ENCODE measurements at places on chromosomes 5 and 9.
A peak's percentile ranks its signal among the peaks of the same experiment; 100 is the strongest.

DNA sequence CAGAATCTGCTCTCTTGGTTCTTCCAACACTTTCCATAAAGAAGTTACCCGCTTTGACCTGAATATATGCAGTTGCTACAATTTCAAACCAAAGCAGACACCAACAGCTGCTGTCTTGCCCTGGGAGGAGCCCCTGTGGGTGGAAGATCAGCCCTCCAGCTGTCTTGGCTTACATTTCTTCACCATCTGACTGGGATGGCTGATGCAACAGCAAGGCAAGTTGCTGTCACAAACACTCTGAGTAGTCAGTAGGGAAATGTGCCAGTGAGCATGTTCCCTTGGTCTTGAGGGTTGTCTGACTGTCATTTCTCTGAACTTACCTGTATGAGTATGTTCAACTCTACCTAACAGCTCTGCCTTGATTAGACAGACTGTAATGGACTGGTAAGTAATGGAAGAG lies 152.9 kb downstream of the SGCD start:
- DNase-seq: no peak

DNA sequence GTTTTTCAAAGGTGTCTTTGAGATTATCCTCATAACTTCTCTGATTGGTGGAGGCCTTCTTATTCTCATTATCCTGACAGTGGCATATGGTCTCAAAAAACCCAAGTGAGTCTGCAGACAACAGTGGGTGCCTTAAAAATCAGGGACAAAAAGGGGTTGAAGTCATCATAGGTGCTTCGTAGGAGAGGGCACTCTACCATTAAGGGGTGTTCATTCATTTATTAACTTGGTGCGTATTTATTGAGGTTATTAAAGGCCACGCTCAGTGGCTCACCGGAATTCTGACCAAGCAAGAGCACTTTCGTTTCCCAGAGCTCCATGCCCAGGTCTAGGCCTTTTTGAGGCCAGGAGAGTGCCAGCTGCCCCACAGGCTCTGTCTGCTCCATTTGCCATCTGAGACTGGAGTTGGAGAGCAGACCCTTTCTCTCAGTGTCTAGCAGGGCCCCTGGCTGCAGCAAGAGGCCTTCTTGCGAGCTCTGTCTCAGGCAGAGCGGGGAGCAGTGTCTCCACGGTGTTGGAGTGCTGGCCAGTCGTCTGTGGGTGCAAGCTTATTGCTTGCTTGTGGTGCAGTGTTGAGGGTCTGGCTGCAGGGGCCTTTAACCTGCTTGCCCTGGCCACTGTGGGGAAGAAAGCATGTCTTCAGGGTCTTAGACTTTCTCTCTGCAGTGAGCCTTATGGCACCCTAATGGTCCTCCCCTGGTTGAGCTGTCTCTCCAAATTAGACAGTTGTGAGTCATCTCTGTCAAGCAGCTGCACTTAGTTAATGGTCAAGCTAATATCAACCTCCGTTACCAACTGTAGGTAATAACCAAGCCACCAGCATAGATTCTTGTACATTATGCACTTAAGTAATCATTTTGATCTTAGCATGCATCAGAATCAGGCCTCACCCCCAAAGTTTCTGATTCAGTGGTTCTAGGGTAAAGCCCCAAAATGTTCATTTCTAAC lies 62.6 kb downstream of the IL31RA start:
- no peak for DNase-seq

GRCh38 chr5:73438645-73439470 lies 9.7 kb downstream of the FOXD1 start:
- DNase-seq: no peak

DNA sequence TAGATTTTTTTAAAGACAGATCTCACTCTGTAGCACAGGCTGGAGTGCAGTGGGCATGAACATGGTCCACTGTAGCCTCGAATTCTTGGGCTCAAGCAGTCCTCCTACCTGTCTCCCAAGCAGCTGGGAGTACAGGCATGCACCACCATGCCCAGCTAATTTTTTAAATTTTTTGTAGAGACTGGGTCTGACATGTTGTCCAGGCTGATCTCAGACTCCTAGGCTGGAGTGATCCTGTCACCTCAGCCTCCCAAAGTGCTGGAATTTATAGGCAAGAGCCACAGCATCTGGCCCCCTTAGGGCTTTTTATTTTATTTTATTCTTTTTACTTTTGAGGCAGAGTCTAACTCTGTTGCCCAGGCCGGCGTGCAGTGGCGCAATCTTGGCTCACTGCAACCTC lies 56.4 kb downstream of the NSD1 start:
- no peak for DNase-seq

DNA sequence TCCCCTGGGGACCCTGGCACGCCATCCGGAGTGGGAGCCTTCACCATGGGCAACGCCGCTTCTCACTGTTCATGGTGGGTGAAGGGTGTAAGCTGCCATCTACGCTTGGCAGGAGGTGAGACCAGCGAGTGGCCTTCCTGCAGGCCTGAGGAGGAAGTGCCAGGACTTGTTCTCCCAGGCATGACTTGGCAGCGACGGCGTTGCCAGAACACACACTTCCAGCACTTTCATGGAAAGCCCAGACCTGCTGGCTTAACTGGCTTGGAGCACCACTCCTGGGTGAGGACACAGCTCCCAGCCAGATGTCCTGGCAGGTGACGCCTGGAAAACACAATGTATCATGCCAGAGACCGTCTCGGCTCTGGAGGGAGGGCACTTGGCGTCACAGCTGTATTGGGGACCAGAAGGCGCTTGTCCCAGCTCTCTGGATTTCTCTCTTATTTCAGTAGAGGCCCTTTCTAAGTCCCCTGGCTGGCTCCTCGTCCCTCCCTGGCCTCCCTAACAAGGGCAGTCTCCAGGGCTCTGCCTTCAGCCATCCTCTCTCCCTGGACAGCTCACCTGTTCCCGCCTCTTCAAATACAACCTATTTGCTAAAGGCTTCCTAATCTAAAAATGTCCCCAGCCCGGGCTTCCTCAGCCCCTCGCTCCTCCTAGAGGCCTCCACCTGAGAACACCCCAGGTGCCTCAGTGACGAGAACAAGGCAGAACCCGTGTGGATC lies 188.3 kb downstream of the OLFM1 start:
- no peak for DNase-seq

GRCh38 chr9:90044263-90044662 lies 439.5 kb downstream of the GADD45G start:
- no peak for DNase-seq

DNA sequence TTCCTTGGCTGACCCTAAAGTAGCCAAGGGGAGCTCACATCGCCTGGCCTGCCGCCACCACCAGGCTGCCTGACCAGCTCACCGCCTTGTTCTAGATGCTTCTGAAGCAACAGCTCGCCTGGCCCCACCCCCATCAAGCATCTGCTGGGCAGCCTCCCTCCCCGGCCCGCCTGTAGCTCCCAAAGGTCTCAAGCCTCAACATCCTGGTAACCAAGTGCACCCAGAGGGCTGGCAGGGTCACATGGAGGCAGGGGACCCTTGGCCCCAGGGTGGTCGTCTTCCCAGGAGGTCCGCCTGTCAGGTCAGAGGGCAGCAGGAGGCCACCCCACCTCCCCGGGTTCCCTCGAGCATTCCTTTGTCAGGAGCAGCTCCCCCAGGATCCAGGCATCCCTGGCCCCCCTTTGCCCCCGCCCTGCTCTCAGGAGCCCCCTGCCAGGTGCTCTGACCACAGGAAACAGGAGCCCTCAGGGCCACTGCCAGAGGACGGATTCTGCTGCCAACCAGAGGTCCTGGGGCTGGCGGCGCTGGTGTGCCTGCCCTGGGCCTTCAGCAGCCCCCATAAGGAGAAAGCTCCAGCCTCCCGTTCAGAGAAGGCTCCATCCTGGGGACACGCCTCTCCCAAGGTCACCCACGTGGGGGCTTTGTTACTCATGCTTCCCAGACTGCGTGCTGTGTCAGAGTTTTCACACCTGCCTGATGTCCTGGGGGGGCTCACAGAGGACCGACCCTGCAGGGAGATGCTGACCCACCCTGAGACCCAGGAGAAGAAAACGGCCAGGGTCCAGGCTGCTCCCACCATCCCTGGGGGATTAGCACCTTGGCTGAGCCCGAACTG lies 3.5 kb upstream of the LRRC14B start:
- DNase-seq: no peak

DNA sequence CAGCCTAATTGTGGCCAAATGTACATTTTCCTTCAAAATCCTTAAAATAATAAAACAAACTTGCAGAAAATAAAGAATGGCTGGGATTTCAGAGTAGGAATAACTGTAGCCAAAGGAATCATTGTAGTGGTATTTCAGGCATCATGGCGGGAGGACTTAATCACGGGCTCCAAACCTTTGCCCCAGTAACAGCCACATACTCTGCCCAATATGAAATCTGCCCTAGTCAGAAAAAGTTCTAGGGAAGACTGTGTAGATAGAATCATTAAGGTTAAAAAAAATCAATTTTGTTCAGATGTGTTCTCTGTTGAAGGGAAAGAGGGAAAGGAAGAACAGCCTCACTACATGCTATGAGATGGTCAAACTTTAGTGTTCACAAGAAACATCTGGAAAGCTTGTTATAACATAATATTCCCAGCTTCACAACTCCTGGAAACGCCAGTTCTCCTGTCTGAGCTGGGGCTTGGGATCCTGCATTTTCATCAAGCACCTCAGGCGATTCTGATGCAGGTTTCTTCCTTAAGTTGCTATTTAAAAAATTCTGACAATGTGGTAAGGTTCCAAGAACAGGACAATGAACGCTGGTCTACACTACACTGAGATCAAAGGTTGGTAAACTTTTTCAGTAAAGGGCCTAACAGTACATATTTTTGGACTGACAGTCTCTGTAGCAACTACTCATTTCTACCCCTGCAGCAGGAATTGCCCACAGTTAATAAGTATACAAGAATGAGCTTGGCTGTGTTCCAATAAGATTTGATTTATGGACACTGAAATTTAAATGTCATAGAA lies 87.9 kb downstream of the CEMIP2 start:
- DNase-seq: no peak

- DNase-seq: no peak
Observed at GRCh38 chr9:128114326-128115186, 13.0 kb downstream of the PTGES2 start.

GRCh38 chr5:88660264-88660946 lies 222.6 kb downstream of the MEF2C start:
- no peak for DNase-seq

- DNase-seq: peak; percentile 39
Observed at GRCh38 chr9:92668746-92669526, 995 bp downstream of the IPPK start.

DNA sequence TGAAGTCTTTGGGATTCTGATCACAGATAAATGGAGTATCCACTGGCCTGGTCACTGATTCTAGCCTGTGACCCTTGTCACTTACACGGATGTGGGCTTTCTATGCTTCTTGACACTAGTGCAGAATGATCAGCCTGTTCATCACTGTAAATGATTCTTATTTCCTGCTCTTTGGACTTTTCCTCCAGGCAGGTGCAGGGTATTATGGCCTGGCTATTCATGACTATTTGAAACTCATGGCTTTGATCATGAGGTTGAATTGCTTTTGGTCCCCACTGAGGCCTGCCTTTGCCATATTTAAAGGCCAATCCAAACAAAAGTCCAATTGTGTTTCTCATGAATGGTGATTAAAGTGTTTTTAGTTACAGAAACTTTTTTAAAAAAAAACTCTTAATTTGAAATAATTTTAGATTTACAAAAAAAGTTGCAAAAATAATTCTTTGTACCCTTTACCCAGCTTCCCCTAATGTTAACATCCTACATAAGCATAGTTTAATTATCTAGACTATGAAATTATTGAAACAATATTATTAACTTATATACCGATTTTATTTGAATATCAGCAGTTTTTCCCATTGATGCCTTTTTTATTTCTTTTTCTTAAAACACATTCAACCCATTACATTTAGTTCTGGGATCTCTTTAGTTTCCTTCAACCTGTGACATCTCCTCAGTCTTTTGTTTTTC lies 68.1 kb downstream of the GALNT10 start:
- no peak for DNase-seq

DNA sequence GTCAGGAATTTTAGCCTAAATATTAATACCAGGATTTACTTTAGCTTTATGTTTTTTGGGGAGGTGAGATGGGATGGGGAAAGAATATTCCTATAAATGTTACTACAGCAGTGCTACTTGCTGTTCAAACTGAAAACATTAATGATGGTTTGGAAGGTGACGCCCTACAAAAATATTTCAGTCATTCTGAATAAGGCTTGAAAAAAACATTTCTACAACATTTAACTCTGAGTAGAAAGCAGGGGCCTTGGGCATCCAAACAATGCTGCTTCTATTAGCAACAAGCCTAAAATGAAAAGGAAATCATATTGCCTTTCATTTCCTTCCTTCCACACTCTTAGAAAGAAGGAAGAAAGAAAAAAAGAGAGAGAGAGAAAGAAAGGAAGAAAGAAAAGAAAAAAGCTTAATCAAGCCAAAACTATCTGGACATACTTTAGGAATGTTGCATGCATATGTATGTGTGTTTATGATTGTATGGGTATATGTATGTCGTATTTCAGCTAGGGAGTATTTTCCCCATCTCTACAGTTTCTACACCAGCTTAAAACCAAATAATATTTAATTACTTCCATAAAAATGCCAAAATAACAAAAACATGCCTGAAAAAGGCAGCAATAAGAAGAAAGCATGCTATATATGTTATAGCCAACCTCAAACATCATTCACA lies 16.3 kb upstream of the DAB2 start:
- DNase-seq: no peak

GRCh38 chr9:97772145-97772544 lies 75.0 kb upstream of the XPA start:
- DNase-seq: no peak
